Stimulated activated CD4-positive, alpha-beta T cell treated with anti-CD3 and anti-CD28 coated beads, Interleukin-1b, Interleukin-23, amount 100 ng/mL, for 4 hours (primary cell): ENCODE measurements at places on chromosomes 16 and 17.

DNA sequence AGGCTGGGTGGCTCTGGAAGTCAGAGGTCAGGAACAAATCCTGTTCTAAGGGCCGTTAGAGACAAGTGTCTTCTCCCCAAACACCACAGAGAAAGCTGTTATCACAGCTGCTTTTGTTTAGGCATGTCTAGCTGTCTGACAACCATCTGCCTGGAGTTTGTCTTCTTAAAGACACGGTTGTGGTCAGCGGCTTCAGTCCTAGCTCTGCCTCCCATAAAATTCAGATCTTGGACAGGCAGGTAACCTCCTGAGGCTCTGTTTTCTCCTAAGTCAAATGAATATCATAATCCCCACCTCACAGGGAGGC, 2.3 kb upstream of the ITGA3 start:
- DNase-seq = no peak

DNA sequence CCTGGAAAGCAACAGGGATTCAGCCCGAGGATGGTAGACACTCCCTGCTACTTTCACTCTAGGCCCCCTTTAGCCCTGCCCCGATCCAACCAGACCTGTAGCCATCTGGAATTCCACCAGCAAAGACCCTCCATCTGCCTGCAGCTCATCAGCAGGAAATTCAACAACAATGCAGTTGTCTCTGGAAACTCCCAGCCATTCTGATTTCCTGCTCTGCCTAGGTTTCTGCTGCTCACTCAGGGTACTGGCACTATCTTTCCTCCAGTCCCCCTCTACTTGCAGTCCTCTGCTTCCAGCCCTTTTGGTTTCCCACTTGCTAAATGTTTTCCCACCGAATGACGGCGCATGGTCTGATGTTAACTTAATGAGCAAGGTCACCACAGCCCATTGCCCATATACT, 2.7 kb upstream of the SP6 start:
- no peak for DNase-seq

GRCh38 chr16:11618107-11618717, 31.5 kb upstream of the LITAF start:
- DNase-seq = no peak

DNA sequence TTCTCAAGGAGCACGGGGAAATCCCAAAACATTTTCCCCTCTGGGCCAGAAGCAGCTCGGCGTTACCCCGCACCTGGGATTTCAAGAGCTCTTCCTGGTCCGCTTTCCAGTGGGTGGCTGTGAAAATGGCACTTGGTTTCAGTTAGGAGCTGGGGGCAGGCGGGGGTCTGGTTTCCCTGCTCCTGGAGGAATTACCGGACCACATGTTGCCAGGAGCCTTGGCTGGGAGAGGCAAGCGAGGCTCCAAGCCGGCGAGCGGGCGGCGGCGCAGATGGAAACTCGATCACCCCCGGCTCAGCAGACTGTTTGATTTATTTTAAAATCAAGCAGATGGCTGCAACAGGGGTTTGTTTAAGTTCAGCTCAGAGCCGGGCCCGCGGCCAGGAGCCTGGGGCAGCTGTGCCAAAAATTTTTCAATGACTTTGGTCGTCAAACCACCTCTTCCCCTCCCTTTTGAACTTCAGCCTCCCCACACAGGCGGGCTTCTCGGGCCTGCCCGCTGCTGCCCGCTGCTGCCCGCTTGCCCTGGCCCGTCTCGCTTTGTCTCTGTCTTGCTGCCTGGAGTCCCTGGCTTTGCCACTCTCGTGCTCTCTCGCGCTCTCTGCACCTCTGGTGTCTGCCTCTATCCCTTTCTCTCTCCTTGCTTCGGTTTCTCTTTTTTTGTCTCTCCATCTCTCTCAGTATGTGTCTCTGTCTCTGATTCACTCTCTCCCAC, 108.0 kb upstream of the CIBAR2 start:
- no peak for DNase-seq

DNA sequence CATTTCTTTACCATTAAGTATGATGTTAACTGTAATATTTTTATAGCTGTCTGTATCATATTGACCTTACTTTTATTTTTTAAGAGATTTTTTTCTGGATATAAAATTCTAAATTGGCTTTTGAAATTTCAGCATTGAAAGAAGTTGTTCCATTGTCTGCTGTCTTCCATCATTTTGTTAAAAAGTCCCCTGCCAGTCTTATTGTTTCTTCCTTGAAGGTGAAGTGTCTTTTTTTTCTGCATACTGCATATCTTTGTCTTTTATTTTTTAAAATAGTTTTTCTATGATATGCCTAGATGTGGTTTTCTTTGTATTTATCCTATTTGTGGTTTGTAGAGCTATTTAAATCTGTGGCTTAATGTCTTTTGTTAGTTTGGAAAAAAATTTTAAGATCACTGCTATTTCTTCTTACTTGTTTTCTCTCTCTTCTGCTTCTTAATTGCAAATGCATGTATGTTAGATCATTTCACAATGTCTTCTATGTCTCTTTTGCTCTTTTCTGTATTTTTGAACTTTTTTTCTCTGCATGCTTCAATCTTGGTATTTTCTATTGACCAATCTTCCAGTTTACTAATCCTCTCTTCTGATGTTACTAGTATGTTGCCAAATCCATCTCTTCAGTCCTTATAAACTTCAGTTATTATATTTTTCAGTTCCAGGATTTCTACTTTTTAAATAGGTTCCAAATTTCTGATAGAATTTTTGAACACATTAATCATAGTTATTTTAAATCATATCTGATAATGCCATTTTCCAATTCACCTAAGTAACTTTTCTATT, 20.2 kb downstream of the IL21R start:
- DNase-seq = no peak

DNA sequence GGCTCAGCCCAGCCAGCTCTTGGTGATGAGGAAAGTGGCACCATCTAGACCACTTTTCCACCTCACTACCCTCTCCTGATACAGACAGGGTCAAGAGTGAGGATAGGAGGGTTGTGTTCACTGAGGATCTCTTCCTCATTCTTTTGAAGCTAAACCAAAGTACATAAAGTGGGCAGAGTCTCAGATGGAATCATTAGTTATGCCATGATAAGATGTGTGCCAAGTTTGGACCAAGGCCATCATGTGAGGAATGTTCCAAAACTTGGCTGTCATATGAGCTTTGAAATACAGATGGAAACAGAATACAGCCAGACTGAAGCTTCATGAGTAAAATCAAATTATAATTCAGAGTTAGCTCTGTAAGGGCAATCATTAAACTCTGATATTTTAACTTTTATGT, 37.2 kb downstream of the ACSM1 start:
- no peak for DNase-seq

DNA sequence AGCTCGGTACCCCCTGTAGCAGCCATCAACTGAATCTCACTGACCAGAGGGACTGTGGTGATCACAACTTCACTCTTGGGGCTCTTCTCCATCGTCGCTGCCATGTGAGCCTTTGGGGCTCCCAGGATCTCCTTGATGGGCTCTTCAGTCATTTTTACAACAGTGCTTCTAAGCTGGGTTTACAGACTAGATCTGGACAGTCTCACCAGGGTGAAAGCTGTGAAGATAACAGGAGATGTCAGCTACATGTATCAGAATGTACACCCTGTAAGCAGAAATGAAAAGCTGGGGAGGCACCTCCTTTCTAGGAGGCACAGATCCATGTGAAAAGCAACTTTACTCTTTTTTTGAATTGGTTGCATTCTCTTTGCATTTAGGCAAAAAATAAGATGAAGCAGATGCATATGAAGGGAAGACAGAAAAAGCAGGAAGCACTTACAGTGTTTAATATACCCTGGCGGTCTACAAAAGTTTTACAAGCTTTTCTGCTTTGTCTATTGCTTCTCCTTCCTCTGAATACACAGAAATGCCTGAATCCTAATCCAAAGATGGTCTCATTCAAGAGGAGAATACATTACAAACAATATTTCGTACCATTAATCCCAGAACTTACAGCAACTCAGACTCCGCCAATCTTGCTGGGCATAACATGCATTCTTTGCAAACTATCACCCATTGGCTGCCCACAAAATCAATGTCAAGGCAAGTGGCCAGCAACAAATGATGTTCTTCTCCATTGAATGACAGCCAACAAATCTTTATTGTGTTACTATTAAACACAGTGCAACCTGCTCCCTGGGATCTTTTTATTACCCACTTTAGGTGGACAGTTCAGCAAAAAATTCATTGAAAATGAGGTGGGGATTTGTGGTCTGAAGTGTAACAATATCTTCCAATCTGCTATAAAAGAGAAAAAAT, 1.5 kb downstream of the TMEM100 start:
- no peak for DNase-seq

- no peak for DNase-seq
Measured at GRCh38 chr17:40848583-40849235, 18.3 kb downstream of the KRT12 start.

- no peak for DNase-seq
Measured at GRCh38 chr17:50239937-50240336, 34.3 kb upstream of the TMEM92 start.

GRCh38 chr17:10798332-10798749, 5.6 kb downstream of the TMEM238L start:
- DNase-seq = no peak

GRCh38 chr17:51428668-51429495, 168.5 kb downstream of the UTP18 start:
- no peak for DNase-seq
